ENCODE measurements at places on chromosomes 12 and 14.
A peak's percentile ranks its signal among the peaks of the same experiment; 100 is the strongest.

GRCh38 chr12:131675126-131676080, 35.5 kb upstream of the SFSWAP start:
- no peak for DNase-seq

GRCh38 chr12:53070877-53071492, 8.2 kb downstream of the SPRYD3 start:
- DNase-seq = no peak

- DNase-seq = no peak
Observed at GRCh38 chr12:10615532-10615931, 2.1 kb upstream of the MAGOHB start.

- DNase-seq = no peak
Observed at GRCh38 chr14:33463731-33464130, 487.1 kb downstream of the EGLN3 start.

GRCh38 chr14:76346391-76347160, 29.4 kb upstream of the ESRRB start:
- no peak for DNase-seq

DNA sequence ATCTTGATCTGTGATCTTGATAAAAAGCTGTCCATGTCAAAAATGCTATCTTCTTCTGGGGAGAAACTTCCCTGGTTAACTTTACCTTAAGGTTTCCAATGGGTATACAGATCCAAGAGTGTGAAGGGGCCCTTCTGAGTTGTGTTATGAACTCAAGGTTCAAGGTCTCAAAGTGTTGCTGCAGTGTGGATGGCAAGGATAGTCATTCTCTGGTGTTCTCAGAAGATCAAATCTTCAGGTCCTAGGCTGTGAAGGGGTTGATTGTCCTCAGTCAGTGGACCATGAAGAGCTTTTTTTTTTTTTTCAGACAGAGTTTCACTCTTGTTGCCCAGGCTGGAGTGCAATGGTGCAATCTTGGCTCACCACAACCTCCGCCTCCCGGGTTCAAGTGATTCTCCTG, 114.4 kb downstream of the SPTSSA start:
- no peak for DNase-seq

GRCh38 chr14:22896356-22896755, 13.3 kb downstream of the REM2 start:
- DNase-seq = no peak

DNA sequence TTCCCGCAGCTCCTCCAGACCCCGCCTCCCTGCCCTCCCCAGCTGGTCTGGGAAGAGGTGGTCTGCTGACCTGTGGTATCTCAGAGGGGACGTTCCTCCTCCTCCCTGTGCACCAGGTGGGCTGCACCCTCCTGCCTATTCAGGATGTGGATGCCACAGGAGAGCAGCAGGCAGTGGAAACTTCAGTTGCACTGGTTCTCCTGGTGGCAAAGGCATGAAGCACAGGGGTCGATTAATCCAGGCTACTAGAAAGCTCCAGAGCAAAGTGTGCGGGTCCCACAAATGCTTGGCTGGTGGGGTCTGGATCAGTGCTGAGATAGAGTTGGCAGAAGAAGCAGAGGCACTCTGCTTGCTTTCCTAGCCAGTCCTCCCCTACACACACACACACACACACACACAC, 197.0 kb downstream of the SLC41A2 start:
- no peak for DNase-seq

GRCh38 chr14:61703342-61704129, 8.2 kb downstream of the HIF1A start:
- DNase-seq = no peak

DNA sequence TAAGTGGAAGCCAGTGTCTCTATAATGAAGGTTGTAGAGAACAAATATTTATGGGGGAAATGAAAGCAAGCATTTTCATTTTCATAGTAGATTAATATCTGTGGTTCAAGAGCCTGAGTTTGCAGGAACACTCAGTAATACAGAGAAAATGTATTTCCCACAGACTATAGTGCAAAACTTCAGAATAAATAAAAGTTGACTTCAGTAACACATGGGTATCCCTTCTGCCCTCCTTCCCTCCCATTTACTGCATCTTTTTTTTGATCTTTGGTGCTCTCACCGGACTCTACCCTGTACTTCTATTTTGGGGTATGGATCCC, 75.3 kb upstream of the AMN1 start:
- DNase-seq = no peak

- no peak for DNase-seq
Observed at GRCh38 chr12:67649261-67649569, 670 bp downstream of the DYRK2 start.

DNA sequence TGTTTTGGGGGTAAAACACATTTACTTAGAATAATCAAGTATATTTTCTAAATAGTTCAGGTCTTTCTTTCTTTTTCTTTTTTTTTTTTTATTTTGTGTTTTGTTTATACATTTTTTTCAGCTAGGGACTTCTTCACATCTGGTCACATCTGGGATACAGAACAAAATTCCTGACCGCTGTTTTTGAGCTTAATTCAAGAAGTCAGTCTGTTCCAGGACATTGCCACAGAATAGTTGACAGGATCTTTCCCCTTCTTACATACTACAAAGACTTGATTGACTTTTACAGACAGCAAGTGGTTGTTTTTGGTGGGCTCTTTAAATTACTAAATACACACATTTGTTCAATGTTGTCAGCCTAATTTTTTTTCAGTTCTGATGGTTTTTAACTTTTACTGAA, 41.8 kb upstream of the DCN start:
- no peak for DNase-seq

GRCh38 chr12:70686907-70687306, 49.7 kb upstream of the PTPRB start:
- DNase-seq = no peak

- peak; percentile 32 for DNase-seq
Observed at GRCh38 chr12:50057000-50057841, at the start of gene ASIC1. Gene ASIC1 (plus strand): TSS chr12:50057596. CDS start chr12:50058767, 1,171 bp downstream.

DNA sequence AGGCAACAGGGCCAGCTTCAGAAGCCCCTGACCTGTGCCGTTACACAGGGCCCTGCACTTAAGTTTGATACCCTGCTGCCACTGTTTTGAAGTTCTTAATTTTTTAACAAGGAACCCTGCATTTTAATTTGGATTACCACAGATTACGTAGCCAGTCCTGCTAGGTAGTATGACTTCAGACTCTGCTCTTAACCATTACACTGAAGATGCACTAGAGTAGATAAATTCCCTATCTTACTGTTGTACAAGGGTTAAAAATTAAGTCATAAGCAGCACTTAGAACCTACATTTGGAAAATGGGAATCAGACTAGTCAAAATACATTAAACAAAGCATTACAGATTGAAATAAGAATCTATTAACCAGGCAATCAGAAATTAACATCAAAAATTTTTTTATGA, 2.3 kb downstream of the GNPNAT1 start:
- DNase-seq = no peak

- no peak for DNase-seq
Observed at GRCh38 chr14:81023095-81023710, 67.8 kb downstream of the TSHR start.

- no peak for DNase-seq
Observed at GRCh38 chr12:117096501-117097042, 2.6 kb downstream of the TESC start.

Data from CD4-positive, alpha-beta T cell treated with Interleukin-12 subunit alpha and Interleukin-12 subunit beta, for 1 hour (primary cell).